ENCODE measurements at places on chromosomes 7 and 10.

GRCh38 chr7:7156663-7157062 lies 25.7 kb upstream of the C1GALT1 start:
- no peak for DNase-seq

DNA sequence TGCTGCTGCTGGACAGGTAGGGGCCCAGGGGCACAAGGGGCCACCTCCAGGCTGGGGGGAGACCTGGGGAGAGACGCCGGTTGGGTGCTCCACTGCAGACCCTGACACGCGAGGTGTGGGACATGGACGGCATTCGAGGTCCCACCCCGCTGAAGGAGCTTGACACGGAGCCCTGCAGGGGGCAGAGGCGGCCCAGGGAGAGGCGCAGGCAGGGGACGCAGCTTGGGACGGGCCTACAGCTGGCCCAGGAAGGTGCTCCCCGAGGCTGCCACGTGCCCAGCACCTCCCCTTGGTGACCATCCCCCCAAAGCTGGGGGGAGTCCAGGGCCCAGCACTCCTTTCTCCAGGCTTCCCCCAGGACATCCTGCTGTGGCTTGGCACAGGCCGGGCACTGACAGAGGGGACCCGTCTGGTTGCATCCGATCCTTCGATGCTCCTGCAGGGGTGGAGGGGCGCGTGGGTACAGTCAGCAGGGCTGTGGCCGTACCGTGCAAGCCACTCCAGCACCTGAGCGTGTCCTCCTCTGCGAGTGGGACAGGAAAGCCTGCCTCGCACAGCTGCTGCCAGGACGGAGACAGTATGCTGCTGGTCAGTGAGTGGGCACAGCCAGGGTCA lies 174.4 kb downstream of the ELFN1 start:
- peak; percentile 60 for DNase-seq

DNA sequence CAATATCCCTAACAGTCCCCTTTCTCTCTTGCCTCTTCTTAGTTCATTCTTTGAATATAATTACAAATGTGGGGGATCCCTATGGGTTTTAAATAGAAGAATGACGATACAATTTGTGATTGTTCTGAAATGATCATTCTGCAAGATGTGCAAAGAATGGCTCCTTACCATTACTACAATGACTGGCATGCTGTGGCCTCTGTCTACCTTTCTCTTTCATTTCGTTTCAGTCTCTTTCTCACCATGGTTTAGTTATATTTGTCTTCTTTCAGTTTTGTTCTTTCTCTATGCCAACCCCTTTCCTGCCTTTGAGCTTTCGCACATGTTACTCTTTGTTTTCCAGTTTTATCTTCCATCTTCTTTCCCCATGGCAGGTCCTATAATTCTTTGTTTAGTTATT lies 176.5 kb downstream of the SUGCT start:
- no peak for DNase-seq

DNA sequence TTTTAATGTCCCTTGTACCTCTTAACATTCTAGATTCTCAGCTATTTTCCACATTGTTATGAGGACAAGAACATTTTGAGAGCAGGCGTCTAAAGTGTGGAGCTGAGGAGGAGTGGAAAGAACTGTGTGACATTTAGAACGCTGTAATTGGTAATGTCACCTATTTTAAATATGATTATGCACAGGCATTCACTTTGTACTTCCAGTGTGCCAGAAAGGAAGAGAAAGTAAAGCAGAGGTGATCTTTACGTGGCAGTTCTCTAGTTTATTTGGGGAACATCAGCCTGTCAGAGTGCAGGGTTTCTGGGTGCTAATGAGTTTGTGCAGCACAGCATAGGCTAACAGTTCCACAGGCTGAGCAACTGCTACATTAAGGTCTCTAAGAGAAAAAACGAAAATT lies 498.4 kb upstream of the POM121L12 start:
- no peak for DNase-seq

- DNase-seq = no peak
Observed at GRCh38 chr7:20201380-20201779, 15.8 kb downstream of the MACC1 start.

DNA sequence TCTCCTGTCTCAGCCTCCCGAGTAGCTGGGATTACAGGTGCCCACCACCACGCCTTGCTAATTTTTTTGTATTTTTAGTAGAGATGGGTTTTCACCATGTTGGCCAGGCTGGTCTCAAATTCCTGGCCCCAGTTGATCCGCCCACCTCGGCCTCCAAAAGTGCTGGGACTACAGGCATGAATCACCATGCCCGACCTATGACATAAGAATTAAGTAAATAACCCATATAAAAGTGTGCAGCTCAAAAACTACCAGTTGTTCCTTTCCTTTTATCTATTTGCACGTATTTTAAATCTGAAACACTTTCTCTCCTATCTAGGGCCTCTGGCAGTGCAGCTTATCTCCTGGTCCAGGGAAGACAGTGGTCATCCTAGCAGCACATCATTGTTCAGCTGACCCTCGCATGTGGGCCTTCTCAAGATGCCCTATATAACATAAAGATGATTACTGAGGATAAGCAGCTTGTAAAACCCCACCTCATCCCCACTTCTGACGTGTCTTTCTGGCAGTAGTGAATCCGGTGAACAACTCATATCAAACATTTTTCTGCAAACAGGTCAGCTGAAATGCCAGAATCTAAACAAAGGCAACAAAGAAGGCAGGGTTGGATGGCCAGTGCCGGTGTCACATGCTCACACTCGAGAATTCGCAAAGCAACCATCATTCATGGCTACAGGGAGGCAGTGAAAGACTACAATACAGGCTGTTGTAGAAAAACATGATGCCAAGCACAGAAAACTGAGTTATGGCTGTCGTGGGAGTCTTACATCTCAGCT lies 36.0 kb upstream of the KCNIP2 start:
- no peak for DNase-seq

GRCh38 chr10:79181698-79182521 lies 113.1 kb downstream of the ZMIZ1 start:
- DNase-seq = no peak

DNA sequence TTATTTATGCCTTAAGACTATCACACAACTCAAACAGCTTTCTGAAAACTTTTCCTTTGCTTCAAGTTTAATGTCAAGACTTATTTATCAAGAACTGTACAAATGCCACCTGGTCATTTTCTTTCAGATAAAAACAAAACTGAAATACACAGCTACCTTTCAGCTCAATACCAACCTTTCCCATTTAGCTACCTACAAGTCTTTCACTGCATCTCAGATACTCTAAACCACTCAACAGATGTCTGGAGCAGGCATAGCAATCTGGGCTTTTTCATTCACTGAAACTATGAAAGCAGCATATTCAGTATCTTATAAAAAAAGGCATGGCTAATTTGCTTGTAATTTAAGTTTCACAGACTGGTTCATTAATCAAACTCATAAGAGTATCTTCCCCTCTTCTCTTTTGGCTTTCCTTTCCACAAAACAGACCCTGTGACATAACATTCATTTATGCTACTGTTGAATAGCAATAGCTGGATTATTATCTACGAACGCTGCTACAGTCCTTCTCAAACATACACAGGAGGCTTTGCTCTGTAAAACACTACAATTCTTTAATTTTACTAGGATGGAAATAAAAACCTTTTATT lies 8.2 kb downstream of the TRA2A start:
- DNase-seq = no peak

All from RWPE2 (cell line).